Hematopoietic multipotent progenitor cell treated with erythropoietin and hydrocortisone succinate and interleukin-3 and kit ligand, for 15 days (in vitro differentiated cells): ENCODE measurements at places on chromosomes 2 and 18.

DNA sequence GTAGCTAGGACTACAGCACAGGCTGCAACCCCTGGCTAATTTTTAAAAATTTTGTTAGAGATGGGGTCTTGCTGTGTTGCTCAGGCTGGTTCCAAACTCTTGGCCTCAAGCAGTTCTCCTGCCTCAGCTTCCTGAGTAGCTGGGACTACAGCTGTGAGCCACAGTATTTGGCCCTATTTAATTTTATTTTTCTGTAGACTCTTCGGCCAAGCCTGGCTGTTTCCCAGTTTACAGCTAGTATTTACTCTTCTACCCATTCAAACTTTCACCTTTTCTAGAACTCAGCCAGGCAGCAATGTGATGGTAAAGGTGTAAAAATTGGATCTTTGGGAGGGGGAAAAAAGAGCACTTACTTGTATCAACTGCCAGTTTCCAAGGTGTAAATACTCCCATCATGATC is 35.3 kb downstream of the SH3RF3 start:
- no peak for DNase-seq

DNA sequence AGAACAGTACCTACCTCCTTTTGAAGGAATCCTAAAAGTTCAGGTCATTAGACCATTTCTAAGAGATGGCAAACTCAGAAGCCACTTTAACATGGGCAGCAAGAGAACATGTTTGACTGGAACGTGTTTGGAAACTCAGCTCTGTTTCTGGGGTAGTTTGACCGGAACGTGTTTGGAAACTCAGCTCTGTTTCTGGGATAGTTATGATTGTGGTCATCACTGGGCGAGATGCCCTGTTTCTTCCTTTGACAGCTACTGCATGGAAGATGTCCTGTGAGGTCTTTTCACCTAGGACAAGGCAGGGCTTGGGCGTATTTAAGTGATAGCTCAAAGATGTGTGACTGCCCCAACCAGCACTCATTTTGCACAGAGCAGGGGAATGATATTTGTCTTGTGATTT is 19.9 kb upstream of the SERPINB13 start:
- DNase-seq = no peak

DNA sequence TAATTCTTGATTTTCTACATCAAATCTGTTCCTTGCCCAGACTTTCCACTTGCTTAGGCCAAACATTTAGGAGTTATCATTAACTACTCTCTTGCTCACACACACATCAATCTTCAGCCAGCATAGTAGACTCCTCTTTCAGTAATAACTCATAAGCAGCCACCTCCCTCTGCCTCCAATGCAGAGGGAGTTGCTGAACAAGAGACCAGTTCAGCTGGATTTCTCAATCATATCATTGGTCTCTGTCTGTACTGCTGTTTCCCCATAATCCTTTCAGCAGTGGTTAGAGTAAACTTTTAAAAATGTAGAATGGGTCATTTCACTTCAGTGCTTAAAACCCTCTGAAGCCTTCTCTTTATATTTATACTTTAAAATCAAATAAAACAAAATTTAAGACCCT is 112.9 kb downstream of the SLC39A10 start:
- no peak for DNase-seq

GRCh38 chr18:49055754-49056172 is 105.0 kb upstream of the SMAD7 start:
- no peak for DNase-seq

DNA sequence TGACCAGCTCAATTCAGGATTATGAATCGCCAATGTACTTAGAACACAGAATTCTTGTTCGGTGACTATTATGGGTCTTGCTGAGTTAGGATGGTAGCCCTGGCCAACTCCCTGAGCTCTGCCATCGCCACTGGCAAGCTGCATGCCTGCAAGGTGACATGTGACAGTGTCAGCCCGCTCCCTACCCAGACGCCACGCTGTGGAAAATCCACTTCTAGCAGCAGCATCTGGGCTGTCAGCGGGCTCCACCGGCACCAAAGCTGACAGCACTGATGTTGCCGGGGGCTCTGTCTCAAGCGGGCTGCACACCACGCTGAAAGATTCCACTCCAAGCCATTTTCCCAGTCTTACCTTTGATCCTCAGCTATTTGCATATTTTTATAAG is 100.7 kb downstream of the MYT1L start:
- no peak for DNase-seq

GRCh38 chr2:172643142-172643541 is 87.3 kb downstream of the PDK1 start:
- DNase-seq = no peak
